ENCODE measurements at places on chromosomes 6 and 20.

DNA sequence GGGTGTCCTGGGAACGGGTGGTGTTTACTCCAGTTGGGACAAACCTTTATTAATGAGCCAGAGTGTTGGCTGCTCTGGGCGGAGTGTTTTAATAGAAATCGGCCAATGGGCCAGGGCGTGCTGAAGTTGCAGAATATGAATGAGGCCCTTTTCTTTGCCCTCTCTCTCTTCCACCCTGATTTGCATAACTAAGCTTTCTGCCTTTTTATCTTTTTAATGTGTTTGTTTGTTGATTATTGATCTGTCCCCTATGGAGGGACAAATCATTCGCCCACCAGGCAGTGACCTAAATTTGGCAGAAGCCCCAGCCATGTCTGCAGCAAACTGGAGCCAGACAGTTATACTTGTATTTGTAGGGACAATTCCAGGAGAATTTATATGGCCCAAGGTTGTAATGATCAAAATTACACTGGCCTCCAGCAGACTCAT is 420.9 kb downstream of the PREX1 start:
- DNase-seq, result no peak

DNA sequence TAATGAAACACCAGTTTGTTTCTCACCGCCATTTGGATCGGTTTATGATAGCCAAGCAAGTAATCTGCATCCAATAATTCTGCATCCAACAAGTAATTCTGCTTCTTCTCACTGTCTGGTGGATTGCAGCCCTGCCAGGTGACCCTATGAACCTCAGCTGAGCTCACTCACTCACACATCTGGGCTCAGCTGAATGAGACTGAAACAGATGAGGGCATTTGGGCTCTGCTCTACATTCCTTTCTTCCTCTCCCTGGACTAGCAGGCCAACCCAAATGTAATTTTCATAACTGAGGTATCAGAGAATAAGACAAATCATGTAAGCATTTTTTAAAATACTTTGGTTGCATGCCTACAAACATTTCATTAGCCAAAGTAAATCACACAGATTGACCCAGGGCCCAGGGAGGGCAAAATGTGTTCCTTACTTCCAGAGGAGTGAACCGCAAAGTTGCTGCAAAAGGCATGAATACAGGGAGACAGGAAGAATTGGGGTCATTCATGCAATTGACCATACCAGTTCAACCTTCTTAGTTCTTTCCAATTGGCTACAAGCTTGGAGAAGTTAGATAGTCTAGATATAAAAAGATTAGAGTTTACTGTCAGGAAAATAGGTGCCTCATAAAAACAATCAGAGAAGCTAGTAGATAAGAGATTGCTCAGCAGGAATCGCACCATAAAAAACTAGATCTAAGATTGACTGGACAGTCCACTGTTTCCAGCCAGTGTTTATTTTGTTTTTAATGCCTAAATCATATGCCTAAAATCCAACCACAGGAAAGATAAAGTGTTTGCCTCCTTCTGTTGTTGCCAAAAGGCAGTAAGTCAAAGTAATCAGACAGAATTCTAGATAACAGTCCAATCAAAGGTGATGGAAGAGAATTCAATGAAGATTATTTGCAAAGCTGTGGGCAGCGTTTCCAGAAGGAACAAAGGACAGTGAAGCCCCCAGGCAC is 43.7 kb downstream of the CBLN4 start:
- no peak for DNase-seq

DNA sequence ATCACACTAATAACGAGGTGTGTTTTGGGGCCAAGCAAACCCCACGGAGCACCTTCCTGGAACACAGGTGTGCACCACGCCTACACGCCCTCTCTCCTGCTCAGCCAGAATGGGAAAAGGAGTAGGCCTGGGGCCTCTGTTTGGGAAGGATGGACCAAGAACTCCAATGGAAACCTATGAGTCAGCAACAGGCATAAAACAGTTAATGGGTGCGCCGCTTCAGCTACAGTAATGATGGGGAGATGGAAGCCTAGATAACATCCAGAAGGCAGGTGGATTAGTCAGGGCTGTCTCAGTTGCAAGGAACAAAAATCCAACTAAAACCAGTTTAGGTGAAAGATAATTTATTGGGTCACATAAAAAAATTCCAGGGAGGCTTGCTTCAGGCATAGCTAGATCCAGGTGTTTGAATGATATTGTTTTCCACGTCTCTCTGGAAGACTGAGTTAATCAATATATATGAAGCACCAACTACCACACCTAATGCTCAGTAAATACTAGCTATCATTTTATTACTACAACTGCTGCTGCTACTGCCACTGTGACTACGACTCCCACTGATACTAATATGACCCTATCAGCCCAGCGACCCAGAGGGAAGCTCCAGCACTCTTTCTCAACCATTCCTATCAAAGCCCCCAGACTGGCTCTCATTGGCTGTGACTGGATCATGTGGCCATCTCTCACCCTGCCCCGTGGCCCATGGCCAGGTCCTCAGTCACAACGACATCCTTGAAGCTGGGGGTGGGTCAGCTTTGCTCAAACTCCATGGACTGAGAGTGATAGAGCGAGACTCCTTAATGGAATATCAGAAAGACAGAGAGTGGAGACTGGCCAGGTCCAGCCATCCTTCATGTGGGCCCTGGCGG is 155.2 kb upstream of the PTPN1 start:
- DNase-seq, result no peak

- DNase-seq, result no peak
Measured at GRCh38 chr20:56798634-56799033, 169.5 kb downstream of the TFAP2C start.

DNA sequence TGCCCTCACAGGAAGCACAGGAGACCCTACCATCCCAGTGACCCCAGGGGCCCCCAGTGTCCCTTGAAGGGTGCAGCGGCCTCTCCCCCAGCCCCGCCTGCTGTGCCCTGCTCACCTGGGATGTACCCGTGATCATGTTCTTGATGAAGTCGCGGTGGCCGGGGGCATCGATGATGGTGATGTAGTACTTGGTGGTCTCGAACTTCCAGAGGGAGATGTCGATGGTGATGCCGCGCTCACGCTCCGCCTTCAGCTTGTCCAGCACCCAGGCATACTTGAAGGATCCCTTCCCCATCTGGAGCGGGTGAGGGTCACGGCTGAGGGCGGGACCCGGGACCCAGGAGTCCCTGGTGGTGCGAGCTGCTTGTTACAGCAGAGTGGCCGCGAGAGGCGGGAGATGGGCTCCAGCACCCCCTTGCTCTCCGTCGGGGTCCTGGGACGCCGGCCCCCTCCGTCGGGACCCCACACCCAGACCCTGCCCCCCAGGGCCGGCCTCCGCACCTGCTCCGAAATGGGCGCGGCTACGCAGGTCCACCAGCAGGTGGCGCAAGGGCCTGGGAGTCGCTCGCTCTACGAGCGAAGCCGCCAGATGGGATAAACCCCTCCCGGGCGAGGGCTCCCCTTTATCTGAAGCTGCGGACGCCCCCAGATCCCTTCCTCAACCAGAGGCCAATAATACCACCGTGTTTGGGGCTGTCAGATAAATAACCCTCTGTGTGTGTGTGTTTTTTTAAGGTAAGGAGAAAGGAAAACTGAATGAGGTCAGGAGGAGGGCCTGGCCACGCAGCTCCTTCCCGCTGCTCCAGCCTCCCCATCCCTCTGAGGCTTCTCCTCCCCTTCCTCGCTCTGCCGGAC is 2.9 kb downstream of the EEF1A2 start:
- DNase-seq, result peak; percentile 69

GRCh38 chr6:167573461-167574215 is 248.8 kb downstream of the TTLL2 start:
- no peak for DNase-seq

GRCh38 chr6:17054647-17055046 is 47.2 kb upstream of the STMND1 start:
- DNase-seq, result no peak

- no peak for DNase-seq
Measured at GRCh38 chr6:119148098-119148824, 69.8 kb upstream of the FAM184A start.

DNA sequence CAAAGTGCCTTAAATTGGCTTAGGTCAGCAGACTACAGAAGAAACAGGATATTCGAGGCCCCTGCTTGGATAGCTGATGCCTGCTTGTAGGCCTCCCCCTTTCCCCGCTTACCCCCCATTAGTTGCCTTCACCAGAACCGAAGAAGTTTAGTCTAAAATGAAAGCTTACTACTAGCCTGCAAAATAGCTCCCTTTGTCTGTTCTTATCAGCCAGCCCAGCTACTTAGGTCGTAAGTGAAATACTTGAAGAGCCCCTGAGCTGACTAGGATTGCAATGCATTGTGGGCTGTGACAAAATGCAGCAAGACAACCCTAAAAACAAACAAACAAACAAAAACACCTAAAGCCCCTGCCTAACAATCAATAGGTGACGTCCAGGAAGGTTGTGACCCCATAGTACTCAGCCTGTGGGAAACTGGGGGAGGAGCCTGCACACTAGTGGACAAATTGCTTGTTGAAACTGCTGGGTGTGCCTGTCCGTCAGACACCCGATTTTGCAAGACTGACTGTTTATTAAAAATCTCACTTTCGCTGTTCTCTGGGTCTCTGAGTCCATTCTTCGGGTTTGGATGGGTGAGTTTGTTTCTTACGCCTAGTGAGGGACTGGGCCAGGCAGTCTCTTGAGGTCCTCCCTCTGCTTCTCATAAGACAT is 105.0 kb upstream of the DUSP22 start:
- DNase-seq, result no peak

All from T follicular helper cell (primary cell).